CD4-positive, alpha-beta T cell treated with Interleukin-4 for 4 hours (primary cell): ENCODE measurements at places on chromosomes 5 and 9.

DNA sequence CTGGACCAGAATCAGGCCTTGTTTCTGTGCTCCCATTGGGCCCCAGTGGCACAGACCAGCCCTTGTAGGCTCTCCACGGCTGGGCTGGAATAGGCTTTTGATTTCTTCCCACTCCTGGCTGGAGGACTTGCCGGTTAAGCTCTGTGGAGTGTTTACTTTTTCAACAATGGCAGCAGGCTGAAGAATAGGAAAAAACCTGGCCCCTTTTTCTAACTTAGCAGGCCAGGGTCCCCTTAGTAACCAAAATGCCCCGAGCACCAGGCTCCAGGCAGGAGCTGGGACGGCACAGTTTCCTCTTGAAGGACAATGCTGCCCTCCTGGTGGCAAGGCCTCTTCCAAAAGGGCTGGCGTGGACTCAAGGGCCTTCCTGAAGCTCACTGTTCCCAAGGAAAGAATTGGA lies 230.3 kb downstream of the CRB2 start:
- no peak for DNase-seq

- no peak for DNase-seq
These were observed 4.6 kb upstream of the SLC6A7 start for GRCh38 chr5:150184990-150185912.

GRCh38 chr5:6573651-6574101 lies 59.2 kb downstream of the NSUN2 start:
- no peak for DNase-seq

DNA sequence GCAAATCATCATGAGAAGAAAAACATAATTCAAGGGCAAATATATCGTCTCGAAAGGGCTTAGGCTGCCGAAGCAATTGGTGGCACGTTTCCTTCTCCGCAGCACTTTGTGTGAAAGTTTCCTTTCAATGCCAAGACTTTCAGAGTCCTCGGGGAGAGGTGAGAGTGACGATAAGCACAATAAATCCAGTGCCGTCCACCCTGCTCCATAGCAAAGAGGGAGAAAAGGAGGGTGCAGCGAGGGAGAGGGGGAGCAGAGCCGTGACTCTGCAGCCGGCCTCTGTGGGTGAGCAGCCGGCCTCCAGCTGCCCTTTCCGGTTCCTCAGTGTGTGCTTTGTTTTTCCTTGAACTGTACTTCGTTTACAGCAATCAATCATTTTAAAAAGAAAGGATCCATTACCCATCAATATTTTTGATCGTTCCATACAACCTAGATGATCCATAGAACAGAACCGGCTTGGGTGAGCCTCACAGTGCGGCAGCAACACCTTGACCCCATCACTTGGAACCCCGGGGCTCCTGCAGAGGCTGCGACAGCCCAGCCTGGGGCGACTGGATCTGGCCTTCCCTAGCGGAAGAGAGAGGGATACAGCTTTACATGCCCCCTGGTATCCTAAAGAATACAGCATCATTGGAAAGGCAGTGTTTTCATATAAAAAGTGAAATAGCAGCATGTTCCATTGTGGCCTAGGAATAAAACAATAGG lies 247.0 kb upstream of the IRX4 start:
- no peak for DNase-seq

DNA sequence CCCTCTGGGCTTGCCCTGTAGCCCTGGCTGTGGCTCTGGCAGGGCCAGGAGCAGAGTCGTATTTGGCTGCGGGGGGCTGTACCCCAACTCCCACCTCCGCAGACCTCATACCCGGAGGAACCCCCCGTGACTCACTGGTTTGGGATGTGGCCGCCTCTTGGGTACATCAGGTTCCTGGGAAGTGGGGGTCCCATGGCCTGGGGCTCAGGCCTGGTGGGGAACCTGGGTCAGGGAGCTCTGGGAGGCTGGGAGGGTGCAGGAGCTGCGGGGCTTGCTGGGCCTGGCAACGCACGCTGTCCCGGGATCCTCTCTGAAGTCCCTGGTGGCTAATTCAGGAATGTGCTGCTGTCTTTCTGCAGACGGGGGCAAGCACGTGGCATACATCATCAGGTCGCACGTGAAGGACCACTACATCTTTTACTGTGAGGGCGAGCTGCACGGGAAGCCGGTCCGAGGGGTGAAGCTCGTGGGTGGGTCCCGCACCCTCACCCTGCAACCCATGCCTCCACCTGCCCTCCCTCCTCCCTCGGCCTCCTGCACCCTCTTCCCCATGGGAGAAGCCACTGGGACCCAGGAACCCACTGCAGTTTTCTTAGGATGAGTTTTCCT lies 2.4 kb downstream of the LCN1 start:
- no peak for DNase-seq

DNA sequence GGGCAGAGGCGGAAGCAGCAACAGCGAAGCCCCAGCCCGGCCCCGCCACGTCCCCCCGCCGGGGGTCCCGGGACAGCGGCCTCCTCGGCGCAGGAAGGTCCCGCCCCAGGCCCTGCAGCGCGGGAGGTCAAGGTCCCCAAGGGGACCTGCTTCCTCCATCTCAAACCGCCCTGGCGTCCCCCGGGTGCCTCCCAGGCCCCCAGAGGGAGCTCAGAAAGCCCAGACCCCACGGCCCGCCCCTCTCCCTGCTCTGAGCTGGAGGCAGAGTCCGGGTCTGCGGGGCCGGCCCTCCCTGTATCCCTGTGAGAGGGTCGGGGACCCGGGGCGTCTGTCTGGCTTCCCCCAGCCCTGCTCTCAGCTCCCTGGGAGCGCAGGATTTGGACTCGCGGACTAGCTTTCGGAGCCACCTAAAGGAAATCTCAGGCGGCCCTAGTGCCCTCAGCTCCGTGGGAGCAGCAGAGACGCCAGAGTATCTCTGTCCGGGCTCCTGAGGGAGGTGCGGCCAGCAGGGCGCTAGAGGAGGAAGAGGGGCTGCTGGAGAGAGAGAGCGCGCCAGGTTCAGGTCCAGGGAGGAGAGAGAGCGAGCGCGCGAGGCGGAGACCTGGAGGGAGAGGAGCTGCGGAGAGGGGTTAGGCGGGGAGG lies 30.7 kb downstream of the EXOC3 start:
- peak; percentile 5 for DNase-seq

DNA sequence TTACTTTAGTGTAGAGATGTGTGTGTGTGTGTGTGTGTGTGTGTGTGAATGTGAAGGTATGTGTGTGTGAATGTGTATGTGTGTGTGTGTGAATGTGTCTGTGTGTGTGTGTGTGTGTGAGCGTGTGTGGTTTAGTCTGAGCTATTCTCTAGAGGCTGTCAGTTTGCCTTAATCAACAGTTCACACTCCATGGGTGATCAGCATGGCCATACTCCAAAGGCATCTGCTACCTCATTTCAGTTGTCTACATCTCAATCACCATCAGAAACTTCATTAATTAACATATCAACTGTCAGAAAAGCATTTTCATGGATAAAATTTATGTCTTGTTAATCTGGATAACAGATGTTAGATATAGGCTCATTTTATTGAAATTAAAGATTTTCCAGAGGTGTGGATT lies 103.1 kb upstream of the PTPN3 start:
- no peak for DNase-seq
